ENCODE measurements at places on chromosomes 6 and 20.

GRCh38 chr6:150667977-150668716, 68.5 kb downstream of the PLEKHG1 start:
- no peak overlapping the region for H3K4me3 ChIP-seq
- peak; percentile 87 for DNase-seq

DNA sequence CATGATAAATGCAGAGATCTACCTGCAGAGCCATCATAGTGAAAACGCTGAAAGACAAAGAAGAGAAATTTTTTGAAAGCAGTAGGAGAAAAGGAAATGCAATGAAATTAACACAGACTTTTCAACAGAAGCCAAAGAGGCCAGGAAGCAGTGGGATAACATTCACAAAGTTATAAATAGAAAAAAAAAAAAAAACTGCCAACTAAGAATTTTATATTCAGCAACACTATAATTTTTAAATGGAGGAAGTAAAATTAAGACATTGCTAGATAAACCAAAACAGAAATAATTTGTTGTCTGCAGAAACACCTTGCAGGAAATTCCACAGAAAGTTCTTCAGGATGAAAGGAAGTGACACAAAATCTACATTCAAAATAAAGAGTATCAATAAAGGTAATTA, 591.5 kb upstream of the ID4 start:
- H3K36me3 ChIP-seq = no peaks in the 10 kb centered on the region
- no peaks in the 10 kb centered on the region for H3K27me3 ChIP-seq
- H3K4me1 ChIP-seq = no peaks in the 10 kb centered on the region
- no peak overlapping the region for H3K27ac ChIP-seq
- no peak overlapping the region for H3K4me3 ChIP-seq

- peaks cover 3% of the 10 kb centered on the region for H3K4me1 ChIP-seq
- H3K27me3 ChIP-seq = no peaks in the 10 kb centered on the region
- H3K36me3 ChIP-seq = no peaks in the 10 kb centered on the region
- DNase-seq = no peak
- no peak overlapping the region for H3K4me3 ChIP-seq
Measured at GRCh38 chr6:1636272-1636825, 26.6 kb downstream of the FOXC1 start.

DNA sequence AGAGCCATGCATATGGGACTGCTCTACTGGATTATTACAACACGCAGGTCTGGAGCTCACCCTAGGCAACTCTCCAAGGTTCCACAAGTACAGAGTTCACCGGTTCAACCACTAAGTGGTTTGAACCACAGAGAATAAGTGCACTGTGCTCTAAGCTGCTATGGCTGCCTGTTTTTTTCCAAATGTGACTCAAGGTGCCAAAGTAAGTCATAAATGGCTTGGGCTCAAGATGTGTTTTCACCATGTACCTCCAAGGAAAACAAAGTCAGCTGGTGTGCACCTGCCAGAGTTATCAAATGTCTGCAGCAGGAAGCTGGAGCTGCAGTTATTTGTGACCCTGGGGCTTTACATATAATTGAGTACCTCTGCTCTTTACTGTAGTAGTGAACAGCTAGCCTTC, 76.7 kb downstream of the PREP start:
- H3K36me3 ChIP-seq = no peaks in the 10 kb centered on the region
- no peaks in the 10 kb centered on the region for H3K27me3 ChIP-seq
- peak overlapping the region; percentile 34 for H3K27ac ChIP-seq
- H3K4me3 ChIP-seq = no peak overlapping the region
- DNase-seq = no peak

GRCh38 chr6:112014483-112014882, 39.4 kb upstream of the CCN6 start:
- H3K27ac ChIP-seq = peak overlapping the region; percentile 4
- no peaks in the 10 kb centered on the region for H3K27me3 ChIP-seq
- DNase-seq = no peak
- no peak overlapping the region for H3K4me3 ChIP-seq

DNA sequence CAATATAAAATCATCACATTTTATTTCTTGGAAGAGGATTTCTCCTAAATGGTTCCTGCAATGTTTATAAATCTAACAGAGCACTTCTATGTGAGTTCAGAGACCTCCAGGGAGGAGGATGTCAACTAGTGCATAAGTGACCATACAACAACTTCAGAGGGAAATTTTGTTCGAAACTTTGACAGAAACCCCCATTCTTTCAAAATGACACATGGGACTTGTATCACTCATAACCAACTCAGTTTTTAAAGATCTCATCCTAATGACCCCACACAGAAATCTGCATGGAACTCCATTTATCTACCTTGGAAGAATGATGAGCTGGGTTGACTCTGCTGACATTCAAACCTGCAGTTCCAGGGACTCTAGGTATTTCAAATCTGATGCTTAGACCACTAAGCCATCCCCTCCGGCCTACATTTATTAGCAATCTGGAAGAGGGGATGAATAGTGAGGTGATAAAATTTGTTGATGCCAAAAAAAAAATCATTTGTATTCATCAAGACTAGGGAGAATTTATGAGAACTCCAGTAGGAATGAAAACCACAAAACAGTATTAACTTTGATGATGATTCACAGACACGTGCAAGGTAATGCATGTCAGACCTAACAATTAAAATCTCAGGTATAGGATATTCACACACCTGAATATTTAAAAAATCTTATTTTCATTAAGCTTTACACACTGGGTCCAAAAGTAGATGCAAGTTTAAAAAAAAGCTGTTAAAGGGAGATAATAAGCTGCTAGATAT, 153.0 kb downstream of the REV3L start:
- no peaks in the 10 kb centered on the region for H3K4me1 ChIP-seq
- no peaks in the 10 kb centered on the region for H3K36me3 ChIP-seq
- no peaks in the 10 kb centered on the region for H3K27me3 ChIP-seq
- no peak overlapping the region for H3K4me3 ChIP-seq
- no peak overlapping the region for H3K27ac ChIP-seq
- DNase-seq = no peak

DNA sequence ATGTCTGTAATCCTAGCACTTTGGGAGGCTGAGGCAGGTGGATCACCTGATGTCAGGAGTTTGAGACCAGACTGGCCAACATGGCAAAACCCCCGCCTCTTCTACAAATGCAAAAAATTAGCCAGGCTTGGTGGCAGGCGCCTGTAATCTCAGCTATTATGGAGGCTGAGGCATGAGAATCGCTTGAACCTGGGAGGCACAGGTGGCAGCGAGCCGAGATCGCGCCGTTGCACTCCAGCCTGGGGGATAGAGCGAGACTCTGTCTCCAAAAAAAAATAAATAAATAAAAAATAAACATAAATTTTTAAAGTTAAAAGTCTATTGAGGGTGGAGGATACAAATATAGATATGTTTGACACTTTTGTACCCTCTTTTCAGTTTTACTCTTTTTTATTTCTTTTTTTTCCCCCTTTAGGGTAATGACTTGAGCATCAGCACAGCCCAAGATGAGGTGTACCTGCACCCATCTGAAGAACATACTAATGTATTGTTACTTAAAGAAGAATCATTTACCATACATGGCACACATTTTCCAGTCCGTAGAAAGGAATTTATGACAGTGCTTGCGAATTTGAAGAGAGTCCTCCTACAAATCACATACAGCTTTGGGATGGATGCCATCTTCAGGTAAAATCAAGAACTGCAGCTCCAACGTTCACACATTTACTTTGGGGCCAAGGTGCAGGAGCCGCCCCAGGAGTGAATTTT, 368.9 kb downstream of the LAMA2 start:
- DNase-seq = peak; percentile 17
- H3K4me1 ChIP-seq = no peaks in the 10 kb centered on the region
- H3K27me3 ChIP-seq = no peaks in the 10 kb centered on the region
- H3K36me3 ChIP-seq = no peaks in the 10 kb centered on the region
- H3K4me3 ChIP-seq = no peak overlapping the region
- H3K27ac ChIP-seq = no peak overlapping the region

- DNase-seq = no peak
- H3K4me1 ChIP-seq = no peaks in the 10 kb centered on the region
- H3K27me3 ChIP-seq = no peaks in the 10 kb centered on the region
- H3K4me3 ChIP-seq = no peak overlapping the region
Measured at GRCh38 chr20:1646975-1647431, 10.6 kb downstream of the SIRPG start.

DNA sequence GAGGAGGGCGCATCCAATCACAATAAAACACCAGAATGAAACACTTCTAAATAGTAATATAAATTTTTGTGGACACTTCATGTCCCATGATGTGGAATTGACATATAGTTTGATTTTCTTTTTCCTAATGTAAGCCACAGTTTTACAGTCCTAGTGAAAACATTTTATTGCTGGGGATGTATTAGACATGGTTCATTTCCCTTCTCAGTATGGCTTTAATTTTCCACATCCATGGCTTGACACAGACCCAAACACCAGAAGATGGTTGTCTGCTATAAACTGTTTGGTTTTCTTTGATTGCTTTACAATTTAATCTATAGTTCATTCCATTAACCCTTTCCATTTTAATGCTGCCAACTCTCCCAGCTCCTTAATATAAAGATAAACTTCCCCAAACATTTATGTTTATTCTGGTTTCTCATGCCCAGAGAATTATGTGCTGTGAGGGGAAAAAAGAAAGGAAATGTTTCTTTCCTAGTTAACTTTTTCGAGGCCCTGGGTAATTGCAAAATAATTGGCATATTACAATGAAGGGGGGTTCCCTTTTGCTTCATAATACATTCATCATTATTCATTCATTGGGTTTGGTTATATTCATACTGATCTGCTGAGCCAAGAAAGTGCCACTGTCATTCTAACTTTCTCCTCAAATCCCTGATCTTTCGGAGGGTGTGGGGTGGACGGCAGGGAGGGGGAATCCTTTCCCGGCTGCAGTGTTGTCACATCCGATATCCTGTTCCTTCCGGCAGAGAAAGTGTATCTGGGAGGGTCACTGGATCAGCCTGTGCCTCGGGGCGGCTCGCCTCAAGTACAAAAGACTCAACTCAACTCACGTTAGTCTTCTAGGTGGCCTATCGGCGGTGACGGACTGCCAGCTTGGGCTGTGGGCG, 127.6 kb upstream of the TFAP2D start:
- DNase-seq = no peak
- H3K4me1 ChIP-seq = no peaks in the 10 kb centered on the region
- H3K27me3 ChIP-seq = no peaks in the 10 kb centered on the region
- no peak overlapping the region for H3K4me3 ChIP-seq
- no peaks in the 10 kb centered on the region for H3K36me3 ChIP-seq
- no peak overlapping the region for H3K27ac ChIP-seq

- no peaks in the 10 kb centered on the region for H3K27me3 ChIP-seq
- DNase-seq = no peak
- H3K4me3 ChIP-seq = no peak overlapping the region
- no peaks in the 10 kb centered on the region for H3K36me3 ChIP-seq
- no peaks in the 10 kb centered on the region for H3K4me1 ChIP-seq
Measured at GRCh38 chr6:153125032-153125431, 6.0 kb downstream of the RGS17 start.

GRCh38 chr6:152356016-152356415, 281.1 kb downstream of the SYNE1 start:
- H3K4me1 ChIP-seq = no peaks in the 10 kb centered on the region
- H3K4me3 ChIP-seq = no peak overlapping the region
- DNase-seq = no peak

DNA sequence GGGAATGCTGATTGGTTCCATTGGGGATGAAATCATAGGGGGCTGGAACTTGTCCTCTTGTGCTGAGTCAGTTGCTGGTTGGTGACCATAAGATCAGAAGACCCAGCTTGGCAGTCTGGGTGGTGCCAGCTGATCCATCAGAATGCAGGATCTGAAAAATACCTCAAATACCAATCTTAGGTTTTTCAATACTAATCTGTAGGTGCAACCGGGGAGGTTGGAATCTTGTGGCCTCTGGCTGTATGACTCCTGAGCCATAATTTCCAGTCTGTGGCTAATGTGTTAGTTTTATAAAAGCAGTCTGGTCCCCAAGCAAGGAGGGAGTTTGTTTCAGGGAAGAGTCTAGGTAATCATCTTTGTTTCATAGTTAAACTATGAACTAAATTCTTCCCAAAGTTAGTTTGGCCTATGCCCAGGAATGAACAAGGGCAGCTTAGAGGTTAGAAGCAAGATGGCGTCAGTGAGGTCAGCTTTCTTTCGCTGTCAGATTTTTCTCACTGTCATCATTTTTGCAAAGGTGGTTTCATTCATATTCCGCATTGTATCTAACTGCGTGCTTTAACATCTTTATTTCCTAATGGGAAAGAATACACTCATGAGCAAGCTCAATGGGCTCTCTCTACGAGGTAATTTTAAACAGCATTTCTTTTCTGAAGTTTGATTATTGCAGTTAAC, 2.0 kb downstream of the ARMH2 start:
- H3K27me3 ChIP-seq = no peaks in the 10 kb centered on the region
- no peak overlapping the region for H3K27ac ChIP-seq
- H3K4me3 ChIP-seq = no peak overlapping the region

GRCh38 chr6:163188746-163189145, 225.8 kb upstream of the QKI start:
- H3K27ac ChIP-seq = no peak overlapping the region
- no peak for DNase-seq
- no peaks in the 10 kb centered on the region for H3K27me3 ChIP-seq
- H3K36me3 ChIP-seq = no peaks in the 10 kb centered on the region
- no peak overlapping the region for H3K4me3 ChIP-seq
- H3K4me1 ChIP-seq = no peaks in the 10 kb centered on the region

DNA sequence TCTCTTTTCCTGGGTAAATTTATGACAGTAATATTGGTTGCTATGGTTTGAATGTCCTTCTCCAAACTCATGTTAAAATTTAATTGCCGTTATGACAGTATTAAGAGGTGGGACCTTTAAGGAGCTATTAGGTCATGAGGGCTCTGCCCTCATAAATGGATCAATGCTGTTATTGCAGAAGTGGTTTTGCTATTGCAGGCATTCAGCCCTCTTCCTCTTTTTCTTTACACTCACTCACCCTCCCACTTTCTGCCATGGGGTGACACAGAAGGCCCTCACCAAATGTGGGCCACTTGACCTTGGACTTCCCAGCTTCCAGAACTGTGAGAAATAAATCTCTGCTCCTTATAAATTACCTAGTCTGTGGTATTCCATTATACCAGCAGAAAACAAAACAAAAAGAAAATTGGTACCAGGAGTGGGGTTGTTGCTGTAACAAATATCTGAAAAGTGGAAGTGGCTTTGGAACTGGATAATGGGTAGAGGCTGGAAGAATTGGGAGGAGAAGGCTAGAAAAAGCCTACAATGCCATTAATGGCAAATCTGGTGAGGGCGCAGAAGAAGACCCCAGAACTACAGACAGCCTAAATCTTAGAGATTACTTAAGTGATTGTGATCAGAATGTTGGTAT, 24.8 kb upstream of the IGF2R start:
- no peak overlapping the region for H3K4me3 ChIP-seq
- H3K36me3 ChIP-seq = no peaks in the 10 kb centered on the region
- H3K27me3 ChIP-seq = no peaks in the 10 kb centered on the region
- H3K27ac ChIP-seq = no peak overlapping the region

DNA sequence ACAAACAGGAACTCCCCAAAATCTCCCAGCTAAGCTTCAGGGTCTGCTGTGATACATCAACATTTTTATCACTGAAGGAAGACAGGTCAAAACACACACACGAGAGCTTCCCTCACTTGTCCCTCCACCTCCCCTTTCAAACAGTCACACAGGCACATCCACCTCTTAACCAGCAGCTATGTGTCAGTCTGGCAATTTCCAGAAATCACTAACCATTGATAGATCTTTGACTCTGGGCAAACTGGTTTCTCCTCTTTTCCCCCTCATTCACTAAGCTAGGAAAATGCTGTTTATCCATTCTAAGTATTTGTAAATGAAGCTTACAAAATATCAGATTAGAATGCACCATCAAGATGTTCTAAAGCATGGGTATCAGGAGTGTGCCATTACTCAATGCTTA, 87.8 kb downstream of the DCDC2 start:
- no peaks in the 10 kb centered on the region for H3K4me1 ChIP-seq
- H3K27me3 ChIP-seq = no peaks in the 10 kb centered on the region
- no peak overlapping the region for H3K4me3 ChIP-seq
